RKO (cell line): ENCODE measurements at places on chromosomes 7 and 10.

GRCh38 chr10:77849039-77849664 is 77.4 kb downstream of the DLG5 start:
- DNase-seq, result no peak

GRCh38 chr10:14667781-14668180 is 106.9 kb downstream of the FAM107B start:
- no peak for DNase-seq

GRCh38 chr10:123069246-123069986 is 60.6 kb downstream of the ACADSB start:
- no peak for DNase-seq

DNA sequence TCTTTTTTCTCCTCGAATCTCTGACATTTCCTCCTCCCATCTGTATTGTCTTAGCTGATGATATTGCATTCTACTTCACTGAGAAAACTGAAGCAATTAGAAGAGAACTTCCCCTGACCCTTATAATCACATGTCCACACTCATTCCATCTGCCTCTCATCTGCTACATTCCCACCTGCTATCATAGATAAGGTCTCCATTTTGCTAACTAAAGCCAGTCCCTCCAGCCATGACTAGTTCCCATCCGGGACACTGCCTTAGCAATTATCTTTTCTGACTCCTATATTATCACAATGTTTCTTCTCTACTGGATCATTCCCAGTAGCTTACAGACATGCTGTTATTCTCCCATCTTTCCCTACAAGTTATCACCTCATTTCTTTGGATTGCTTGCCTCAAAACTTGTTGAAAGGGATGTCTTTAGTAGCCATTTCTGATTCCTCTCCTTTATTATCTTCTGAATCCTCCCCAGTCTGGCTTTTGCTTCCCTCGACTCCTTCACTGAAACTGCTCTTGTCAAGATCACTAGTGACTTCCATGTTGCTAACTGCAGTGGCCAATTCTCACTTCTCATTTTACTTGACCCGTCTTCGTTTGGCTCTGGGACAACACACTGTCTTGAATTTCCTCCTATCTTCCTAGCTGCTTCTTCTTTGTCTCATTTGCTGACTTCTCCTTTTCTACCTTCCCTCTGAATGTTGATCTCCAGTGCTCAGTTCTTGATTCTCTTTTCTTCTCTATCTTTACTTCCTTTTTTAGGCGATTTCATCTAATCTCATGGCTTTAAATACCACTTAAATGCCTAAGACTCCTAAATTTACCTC is 35.9 kb downstream of the FZD1 start:
- no peak for DNase-seq

GRCh38 chr10:127836176-127836575 is 56.6 kb downstream of the CLRN3 start:
- DNase-seq, result no peak

DNA sequence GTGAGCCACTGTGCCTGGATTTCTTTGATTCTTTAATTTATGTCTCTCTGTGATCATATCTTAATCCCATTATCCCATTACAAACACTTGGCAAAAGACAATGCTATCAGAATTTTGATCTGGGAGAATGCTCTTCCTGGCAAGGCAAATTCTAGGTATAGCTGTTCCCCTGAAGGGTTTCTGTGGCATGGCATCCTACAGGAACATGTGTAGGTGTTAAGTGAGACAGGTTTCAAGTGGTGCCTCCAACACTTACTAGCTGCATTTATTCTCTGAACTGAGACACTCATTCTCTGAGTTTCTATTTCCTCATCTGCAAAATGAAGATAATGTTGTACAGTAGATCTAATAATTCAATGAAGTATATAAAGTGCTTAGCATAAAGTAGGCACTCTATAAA is 87.1 kb upstream of the CTTNBP2 start:
- DNase-seq, result no peak

- no peak for DNase-seq
These were observed 36.5 kb downstream of the DDIT4 start for GRCh38 chr10:72310241-72310633.

DNA sequence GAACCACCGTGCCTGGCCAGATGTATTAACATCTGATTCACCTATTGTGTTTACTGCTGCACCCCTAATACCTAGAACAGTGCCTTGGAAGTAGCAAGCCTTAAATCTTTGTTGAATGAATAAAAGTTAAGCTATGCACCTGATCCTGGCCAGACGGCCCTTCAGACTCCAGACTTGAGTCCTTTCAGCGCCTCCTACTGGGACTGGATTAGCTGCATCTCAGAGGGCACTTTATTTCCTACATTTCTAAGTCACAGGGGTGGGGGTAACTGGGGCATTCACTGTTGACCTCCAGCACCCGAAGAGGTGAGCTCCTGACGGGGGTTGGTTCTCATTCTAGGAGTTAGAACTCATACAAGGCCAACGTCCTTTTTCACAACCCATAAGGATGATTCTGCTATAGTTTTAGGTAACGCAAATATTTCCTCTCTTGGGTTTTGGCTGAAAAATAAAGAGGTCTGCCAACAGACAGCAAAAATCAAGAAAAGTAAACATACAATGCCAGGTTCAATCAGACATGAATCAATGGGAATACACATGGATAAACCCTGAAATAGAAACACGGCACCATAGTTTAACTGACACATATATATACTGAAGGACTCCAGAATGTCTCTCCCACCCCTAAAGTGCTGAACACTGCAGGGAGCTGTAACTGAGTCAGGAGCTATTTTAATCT is 48.0 kb upstream of the DLG5 start:
- DNase-seq, result peak; percentile 23

DNA sequence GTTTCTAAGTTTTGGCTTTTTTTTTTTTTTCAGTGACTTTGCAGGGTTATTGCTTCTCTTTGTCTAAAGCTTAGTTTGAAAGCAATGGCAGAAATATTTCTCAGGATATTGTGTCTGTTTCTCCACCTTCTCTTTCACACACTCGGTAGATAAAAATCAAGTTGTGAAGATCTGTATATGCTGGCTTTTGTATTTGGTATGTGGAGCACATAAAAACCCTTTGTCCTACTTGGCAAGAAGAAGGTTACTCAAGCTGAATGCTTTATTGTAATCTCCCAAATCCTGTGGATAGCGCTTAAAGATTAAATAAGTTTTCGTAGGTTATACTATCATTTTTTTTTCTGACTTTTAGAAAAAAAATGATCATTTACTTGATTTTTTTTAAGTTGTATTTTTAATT is 172.4 kb downstream of the CDCA7L start:
- no peak for DNase-seq

DNA sequence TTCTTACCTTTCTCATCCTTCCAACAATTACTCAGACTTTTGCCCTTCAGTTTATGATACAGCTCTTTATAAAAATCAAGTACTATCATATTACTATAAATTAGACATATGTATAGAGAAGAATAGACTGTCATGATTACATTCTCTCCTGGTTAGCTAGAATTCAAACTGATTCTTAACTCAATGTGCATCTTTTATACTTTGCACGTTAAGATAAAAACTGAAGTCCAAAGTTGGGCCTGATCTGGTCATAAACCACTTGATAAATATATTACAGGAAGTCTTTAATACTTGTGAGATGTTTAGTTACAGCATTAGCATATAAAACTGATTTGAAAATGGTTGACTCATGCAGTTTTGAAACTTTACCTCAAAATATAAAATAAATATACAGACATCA is 2.6 kb downstream of the AGR3 start:
- no peak for DNase-seq

DNA sequence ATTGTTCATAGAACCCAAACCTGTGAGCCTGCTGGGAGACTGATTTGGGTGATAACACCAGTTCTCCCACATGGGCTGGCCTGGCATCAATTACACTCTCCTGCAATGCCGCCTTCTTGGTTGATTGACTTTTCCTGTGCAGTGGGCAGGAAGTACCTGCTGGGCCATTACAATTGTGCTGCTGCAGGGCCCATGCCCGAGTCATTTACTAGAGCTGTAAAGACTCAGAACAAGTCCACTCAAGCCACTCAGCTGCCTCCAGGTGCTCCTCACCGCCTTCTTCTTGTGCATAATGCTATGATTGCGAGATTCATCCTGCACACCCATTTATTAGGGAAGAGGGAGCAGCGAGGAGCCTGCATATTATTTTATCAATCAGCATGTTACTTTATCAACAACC is 264.0 kb downstream of the TCERG1L start:
- no peak for DNase-seq

- DNase-seq, result no peak
These were observed 12.7 kb upstream of the PDLIM1 start for GRCh38 chr10:95303535-95303934.

DNA sequence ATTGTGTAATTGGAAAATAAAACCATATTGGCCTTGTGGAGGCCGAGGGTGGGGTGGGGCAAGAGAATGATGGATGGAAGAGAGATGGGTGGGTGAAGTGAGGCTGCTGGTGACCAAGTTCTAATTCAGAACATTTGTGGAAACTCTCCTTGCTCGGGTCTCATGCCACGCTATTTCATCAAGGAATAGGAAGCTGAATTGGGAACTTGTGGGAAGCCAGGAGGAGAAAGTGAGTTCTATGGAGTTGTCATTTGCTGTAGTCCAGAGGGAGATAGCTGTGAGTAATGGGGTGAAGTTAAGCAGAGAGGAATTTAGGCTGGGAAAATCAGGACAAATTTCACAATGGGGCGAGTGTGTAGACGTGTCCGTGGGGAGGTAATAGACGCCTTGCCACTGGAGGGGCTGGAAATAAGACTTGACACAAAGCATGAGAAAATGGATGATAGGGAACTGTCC is 339.2 kb downstream of the LRMDA start:
- DNase-seq, result no peak

GRCh38 chr7:109213081-109213480 is 643.4 kb downstream of the DNAJB9 start:
- DNase-seq, result no peak

- DNase-seq, result no peak
These were observed 148.4 kb downstream of the TNS3 start for GRCh38 chr7:47433564-47433895.

DNA sequence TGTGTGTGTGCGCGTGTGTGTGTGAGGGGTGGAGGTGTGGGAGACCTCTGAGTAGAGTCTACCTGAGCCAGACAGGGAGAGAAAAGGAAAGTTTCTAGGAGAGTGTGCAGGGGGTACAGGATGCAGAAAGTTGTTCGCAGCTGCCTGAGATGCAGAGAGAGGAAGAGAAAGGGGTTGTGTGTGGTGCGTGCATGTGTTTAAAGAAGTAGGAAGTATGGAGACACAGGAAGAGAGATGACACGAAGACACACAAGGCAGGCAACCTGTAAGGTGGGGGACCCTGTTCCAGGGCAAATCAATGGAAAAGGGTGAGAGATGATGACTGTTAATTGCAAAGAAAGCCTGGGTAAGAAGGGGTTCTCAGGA is 52.2 kb downstream of the C10orf105 start:
- no peak for DNase-seq

GRCh38 chr7:108001764-108002725 is 916 bp downstream of the LAMB1 start:
- peak; percentile 58 for DNase-seq

DNA sequence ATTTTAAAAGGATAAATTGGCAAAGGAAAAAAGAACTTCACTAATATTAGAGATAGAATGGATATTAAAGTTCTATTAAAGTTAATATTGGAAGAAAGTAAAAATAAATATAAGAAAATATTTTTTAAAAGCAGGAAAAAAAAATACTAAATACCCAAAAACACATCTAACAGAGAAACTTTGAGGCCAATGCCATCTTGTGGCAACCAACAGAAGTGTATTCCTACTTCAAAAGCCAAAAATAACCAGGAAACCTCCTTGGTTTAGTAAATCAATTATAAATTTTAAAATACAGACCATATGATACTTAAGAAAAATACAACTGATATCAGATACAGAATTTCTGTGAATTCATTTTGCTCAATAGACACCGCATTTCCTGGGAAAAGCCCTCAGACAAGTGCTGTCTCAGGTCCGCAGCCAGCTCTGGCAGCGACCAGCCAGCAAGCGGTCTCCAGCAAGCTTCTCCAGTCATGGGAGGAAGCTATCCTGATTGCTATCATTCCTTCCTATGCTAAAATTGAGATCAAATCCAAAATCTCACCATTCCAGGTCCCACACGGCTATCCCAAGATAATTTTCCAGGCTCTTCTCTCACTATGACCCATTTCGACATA is 65.3 kb downstream of the LMBR1 start:
- peak; percentile 68 for DNase-seq

- no peak for DNase-seq
These were observed 7.3 kb downstream of the YKT6 start for GRCh38 chr7:44208085-44208484.

DNA sequence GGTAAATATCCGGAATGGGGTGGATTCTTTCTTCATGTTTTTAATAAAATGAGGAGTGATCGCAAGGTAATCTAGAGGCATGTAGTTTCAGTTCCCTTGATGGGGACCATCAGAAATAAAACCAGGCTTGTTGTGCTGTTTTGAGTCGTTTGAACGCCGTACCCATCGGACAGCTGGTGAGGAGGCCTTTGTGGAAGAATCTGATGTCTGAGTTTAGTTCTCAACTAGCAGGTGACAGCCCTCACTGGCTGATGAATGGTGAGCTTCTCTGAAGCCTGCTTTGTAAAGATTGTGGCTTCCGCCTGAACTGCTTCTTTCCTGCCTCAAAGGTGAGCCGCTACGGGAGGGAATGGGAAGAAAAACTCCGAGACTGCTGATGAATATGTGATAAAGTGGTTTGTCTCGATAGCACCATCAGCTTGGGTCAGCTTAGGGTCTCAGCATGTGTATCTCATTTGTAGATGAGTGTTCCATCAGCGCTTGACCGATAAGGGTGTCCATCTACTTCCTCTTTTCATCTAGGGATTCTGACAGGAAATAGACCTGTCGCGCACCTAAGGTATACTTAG is 977 bp downstream of the TMEM248 start:
- DNase-seq, result peak; percentile 50

GRCh38 chr10:944034-944831 is 12.7 kb upstream of the LARP4B start:
- DNase-seq, result no peak

- DNase-seq, result no peak
These were observed 132.3 kb upstream of the CHST15 start for GRCh38 chr10:124225467-124226270.

- DNase-seq, result no peak
These were observed 33.7 kb downstream of the PRKAG2 start for GRCh38 chr7:151843181-151843580.

GRCh38 chr7:123647106-123647730 is 8.4 kb upstream of the LMOD2 start:
- DNase-seq, result no peak

GRCh38 chr7:45617166-45617565 is 43.0 kb downstream of the ADCY1 start:
- DNase-seq, result no peak
